ENCODE measurements at places on chromosomes 13 and 19.

GRCh38 chr19:7665076-7665475 lies 3.8 kb upstream of the RETN start:
- no peaks in the 10 kb centered on the region for H3K36me3 ChIP-seq
- no peak for DNase-seq
- no peak overlapping the region for H3K27ac ChIP-seq
- no peak overlapping the region for H3K4me3 ChIP-seq
- peaks cover 17% of the 10 kb centered on the region for H3K4me1 ChIP-seq
- H3K27me3 ChIP-seq = peaks cover 2% of the 10 kb centered on the region

DNA sequence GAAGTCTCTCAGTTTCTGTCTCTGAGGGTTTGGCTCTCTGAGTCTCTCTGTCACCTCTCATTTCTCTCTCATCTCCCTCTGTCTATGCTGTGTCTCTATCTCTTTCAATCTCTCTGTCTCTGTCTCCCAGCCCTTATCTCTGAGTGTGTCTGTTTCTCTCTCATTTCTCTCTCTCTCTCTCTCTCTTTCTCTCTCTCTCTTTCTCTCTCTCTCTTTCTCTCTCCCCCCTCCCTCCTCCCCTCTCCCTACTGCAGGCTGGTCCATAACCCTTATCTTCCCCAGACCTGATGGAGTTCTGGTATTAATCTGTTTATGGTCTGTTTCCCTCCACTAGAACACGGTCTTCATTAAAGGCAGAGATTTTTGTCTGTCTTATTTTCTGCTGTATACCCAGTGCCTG lies 1.3 kb upstream of the PVR start:
- DNase-seq = no peak
- H3K27me3 ChIP-seq = no peaks in the 10 kb centered on the region
- no peak overlapping the region for H3K27ac ChIP-seq
- H3K4me1 ChIP-seq = peaks cover 4% of the 10 kb centered on the region
- no peak overlapping the region for H3K4me3 ChIP-seq

DNA sequence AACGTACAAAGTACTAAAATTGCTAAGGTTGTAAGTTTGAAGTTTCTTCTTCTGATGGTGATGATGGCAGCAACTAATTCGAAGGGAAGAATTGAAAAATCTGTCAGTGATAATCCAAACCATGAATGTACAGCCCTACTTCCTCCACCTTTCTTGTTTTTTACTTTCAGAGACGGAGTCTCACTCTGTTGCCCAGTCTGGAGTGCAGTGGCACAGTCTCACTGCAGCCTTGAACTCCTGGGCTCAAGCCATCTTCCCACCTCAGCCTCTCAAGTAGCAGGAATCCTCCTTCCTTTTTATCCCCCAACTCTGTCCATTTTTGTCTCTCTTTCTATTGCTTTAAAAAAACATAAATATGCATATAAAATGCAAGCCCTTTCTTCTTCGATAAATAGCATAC lies 112.3 kb upstream of the SOX21 start:
- H3K36me3 ChIP-seq = no peaks in the 10 kb centered on the region
- H3K4me1 ChIP-seq = no peaks in the 10 kb centered on the region
- H3K27me3 ChIP-seq = no peaks in the 10 kb centered on the region
- no peak overlapping the region for H3K4me3 ChIP-seq

DNA sequence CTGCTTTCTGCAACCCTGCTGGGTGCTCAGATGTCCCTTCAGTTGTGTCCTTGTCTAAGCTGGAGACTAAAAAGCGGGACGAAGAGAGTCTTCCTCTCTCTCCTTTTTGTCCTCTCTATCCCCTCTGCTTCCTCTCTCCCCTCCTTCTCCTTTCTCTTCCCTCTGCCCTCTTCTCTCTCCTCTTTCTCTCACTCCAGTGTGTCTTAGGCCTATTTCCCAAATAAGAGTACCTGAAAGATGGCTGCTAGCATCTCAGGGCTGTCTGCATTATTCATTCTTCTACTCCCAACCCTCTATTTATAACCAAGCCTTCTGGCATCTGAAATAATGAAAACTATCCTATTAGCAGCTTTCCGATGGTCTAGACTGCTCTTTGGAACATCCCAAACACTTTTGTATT lies 729.8 kb downstream of the UQCRFS1 start:
- DNase-seq = no peak
- H3K4me3 ChIP-seq = no peak overlapping the region
- no peaks in the 10 kb centered on the region for H3K36me3 ChIP-seq
- no peaks in the 10 kb centered on the region for H3K27me3 ChIP-seq
- H3K27ac ChIP-seq = no peak overlapping the region
- peaks cover 74% of the 10 kb centered on the region for H3K4me1 ChIP-seq

DNA sequence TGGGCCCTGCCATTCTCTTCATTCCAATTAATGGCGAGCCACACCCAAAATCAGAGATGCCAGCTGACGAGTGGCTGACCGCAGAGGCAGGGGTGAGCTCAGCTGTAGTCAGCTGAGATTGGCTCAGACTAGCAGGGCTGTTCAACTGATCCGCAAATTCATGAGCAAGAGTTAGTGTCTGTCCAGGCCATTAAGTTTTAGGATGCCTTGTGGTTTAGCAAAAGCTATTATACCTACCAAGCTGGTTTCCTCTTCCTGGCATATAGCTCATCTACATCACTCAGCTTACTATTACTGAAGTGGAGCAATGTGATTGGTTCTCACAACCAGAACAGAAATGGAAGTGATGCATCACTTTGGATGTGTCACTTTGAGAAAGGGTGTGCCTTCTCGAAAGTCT lies 148.7 kb downstream of the NALCN start:
- DNase-seq = no peak
- H3K36me3 ChIP-seq = no peaks in the 10 kb centered on the region
- H3K27ac ChIP-seq = no peak overlapping the region

DNA sequence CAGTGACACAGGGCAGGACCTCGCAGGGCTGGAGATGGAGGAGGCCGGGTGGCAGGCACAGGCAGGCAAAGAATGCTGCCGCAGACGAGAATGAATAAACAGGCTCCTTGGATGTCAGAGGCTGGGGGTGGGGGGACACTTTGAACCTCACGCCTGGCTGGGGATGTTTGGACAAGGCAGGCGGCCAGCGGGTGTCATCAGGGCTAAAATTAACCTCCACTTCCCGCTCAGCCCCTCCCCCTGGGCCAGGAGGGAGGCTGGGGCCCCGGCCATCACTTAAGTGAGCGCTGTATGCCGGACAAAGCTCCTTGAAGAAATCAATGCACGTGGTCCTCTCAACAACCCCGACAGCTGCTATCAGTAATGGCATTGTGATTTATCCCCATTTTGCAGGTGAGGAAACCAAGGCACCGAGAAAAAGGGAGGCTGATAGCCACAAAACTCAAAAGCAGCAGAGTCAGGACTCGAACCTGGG lies 10.3 kb upstream of the FUT5 start:
- H3K4me3 ChIP-seq = no peak overlapping the region
- H3K27me3 ChIP-seq = peaks cover 2% of the 10 kb centered on the region
- no peak overlapping the region for H3K27ac ChIP-seq
- peaks cover 7% of the 10 kb centered on the region for H3K4me1 ChIP-seq
- DNase-seq = no peak

GRCh38 chr13:60282186-60282585 lies 114.8 kb upstream of the TDRD3 start:
- H3K27me3 ChIP-seq = no peaks in the 10 kb centered on the region
- H3K4me3 ChIP-seq = no peak overlapping the region
- H3K27ac ChIP-seq = no peak overlapping the region
- H3K36me3 ChIP-seq = no peaks in the 10 kb centered on the region

DNA sequence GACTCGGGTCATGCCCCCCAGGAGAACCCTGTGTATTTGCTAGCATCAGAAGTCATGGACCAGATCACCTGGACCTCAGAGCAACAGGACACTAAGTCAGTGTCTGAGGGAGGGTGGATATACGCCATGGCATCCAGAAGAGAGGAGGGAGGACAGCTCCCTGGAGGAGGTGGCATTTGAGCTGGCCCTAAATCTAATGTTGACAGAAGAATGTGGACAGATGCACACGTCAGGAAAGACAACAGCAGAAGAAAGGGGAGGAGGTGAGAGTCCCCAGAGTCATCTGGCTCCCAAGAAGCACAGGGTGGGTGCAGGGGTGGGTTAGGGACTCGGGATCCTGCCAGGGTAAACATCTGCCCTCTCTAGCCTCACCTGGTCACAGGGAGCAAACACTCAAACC lies 24.5 kb upstream of the CCNE1 start:
- no peak overlapping the region for H3K27ac ChIP-seq
- no peak for DNase-seq
- no peak overlapping the region for H3K4me3 ChIP-seq
- H3K4me1 ChIP-seq = no peaks in the 10 kb centered on the region
- H3K36me3 ChIP-seq = no peaks in the 10 kb centered on the region

DNA sequence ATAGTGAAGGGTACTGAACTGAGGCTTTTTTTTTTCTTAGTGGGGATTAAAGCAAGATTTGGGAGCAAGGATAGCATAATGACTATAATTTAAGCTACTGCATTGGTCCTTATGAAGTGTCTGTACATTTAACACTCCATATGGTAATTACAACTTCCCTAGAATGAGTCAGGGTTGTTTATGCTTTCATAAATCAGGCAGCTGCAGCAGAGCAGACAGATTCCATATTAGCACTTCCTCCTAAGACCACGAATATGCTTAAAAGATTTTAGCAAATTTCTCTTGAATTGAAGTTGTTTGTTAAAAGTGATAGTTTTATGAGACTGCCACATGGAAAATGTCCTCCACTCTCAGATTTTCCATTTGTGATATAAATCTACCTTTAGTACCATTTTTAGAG lies 401.1 kb upstream of the SPRY2 start:
- no peaks in the 10 kb centered on the region for H3K4me1 ChIP-seq
- DNase-seq = no peak
- no peaks in the 10 kb centered on the region for H3K27me3 ChIP-seq
- H3K27ac ChIP-seq = no peak overlapping the region

GRCh38 chr13:23656637-23657371 lies 86.6 kb downstream of the TNFRSF19 start:
- no peak for DNase-seq
- no peak overlapping the region for H3K4me3 ChIP-seq
- H3K27me3 ChIP-seq = no peaks in the 10 kb centered on the region
- H3K27ac ChIP-seq = no peak overlapping the region
- no peaks in the 10 kb centered on the region for H3K36me3 ChIP-seq

- H3K4me3 ChIP-seq = no peak overlapping the region
- no peak overlapping the region for H3K27ac ChIP-seq
- no peaks in the 10 kb centered on the region for H3K27me3 ChIP-seq
- no peaks in the 10 kb centered on the region for H3K36me3 ChIP-seq
- no peaks in the 10 kb centered on the region for H3K4me1 ChIP-seq
Observed at GRCh38 chr19:33467851-33468250, 53.7 kb downstream of the PEPD start.

DNA sequence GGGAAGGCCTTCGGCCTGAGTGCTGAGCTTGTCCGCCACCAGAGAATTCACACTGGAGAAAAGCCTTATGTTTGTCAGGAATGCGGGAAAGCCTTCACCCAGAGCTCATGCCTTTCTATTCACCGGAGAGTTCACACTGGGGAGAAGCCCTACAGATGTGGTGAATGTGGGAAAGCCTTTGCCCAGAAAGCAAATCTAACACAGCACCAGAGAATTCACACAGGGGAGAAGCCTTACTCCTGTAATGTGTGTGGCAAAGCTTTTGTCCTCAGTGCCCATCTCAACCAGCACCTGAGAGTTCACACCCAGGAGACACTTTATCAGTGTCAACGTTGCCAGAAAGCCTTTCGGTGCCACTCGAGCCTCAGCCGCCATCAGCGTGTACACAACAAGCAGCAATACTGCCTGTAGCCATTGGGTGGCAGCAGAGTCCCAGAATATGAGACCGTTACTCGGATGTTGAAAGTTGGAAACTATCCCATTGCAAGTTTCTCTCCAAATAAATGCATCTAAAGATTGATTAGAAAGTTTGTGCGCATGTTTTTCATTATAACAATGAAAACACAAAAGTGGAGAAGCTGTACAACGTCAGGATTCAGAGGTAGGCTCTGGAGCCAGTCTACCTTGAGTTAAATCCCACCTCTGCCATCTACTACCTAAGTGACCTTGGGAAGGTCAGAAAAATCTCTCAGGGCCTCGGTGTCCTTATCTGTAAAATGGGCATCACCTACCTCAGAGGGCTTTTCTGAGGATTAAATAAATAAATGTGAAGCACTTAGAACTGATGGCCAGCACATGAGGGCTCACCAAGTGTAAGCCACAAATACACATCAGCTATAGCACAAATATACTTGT lies 21.1 kb downstream of the ZNF473 start:
- H3K27ac ChIP-seq = no peak overlapping the region
- no peak overlapping the region for H3K4me3 ChIP-seq
- peaks cover 44% of the 10 kb centered on the region for H3K36me3 ChIP-seq
- no peak for DNase-seq
- peaks cover 14% of the 10 kb centered on the region for H3K4me1 ChIP-seq

DNA sequence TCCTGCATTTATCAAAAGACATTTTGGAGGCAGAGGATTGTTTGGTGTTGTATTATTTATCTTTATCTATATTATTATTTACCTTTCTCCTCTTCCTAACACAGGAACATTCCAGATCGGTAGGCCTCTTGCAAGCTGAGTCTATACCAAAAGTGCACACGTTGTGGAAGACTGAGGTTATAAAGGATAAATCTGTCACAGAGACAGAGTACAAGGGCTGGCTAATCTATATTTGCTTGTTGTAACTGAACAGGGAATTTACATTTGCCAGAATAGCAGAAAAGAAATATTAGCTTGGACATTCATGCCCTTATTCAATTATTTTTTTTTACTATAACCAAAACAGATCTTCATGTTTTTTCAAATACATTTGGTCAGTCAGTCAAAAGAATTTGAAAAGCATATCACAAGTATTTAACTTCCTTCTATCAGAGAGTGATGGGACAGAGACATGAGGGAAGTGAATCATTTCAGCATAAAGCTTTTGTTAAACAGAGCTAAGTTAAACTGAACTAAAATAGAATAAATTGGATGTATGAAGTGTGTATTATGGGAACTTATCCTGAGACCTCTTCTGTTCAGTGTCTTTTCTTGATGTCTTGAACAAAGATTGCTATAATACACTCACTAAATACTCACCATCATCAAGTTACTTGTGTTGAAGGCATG lies 352.5 kb downstream of the DNAJC15 start:
- H3K27ac ChIP-seq = no peak overlapping the region
- no peaks in the 10 kb centered on the region for H3K27me3 ChIP-seq
- no peak overlapping the region for H3K4me3 ChIP-seq
- no peak for DNase-seq
- H3K4me1 ChIP-seq = no peaks in the 10 kb centered on the region
- H3K36me3 ChIP-seq = no peaks in the 10 kb centered on the region

DNA sequence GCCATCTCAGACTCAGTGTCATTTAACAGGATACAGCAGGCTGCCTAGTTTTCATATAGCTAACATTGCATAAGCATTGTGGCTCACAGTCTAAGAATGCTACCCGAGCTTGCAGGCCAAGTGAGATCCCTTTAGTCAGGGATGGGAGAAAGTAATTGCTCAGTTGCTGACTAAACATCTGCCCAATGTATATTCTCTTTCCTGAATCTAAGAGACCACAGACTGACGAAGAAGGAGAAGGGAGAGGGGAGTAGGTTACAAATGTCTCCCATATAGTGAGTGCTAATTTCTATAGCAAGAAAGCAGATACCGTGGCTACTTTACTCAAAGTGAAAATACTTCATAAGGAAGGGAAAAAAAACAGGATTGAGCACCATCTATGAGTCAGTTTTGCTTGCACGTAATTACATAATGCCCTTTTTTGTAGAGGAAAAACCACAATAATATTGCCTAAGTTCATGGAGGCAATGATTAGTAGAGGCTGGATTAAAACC lies 453.9 kb downstream of the COG6 start:
- H3K36me3 ChIP-seq = no peaks in the 10 kb centered on the region
- no peak overlapping the region for H3K27ac ChIP-seq
- DNase-seq = no peak
- no peak overlapping the region for H3K4me3 ChIP-seq
